ENCODE measurements at places on chromosomes 12 and 14.

DNA sequence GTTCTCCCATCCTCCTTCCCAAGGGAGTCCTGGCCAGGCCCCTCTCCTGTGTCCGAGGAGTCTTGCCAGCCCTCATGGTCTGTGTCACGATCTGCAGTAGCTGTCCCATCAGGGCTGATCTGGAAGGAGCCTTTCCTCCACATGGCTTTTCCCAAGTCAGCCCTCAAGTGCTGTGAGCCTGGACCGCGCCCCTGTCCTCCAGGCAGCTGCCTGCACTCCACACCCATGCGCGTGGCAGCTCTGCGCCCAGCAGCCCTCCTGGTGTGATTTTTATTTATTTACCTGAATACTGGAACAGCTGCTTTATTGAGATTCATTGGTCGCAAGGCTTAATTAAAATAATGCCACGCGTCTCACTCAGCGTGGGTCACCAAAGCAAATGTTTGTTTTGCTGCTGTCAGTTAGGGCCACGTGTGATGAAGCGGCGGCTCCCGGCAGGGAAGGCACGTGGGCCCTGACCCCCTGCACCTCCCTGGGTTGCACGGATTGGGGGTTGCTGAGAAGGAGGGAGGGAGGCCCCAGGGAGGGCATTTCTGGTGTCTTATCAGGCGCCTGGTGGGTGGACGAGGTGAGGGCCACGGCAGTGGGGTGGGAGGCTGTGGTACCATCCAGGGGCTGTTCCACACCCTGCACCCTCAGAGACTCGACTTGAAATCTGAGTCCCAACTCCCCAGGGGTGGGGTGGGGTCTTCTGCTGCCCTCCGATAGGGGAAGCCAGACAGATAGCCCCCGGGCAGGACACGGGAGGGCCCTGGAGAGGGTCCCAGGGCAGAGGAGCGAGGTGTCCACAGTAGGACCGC lies 206.3 kb upstream of the C14orf180 start:
- no peak for DNase-seq

- no peak for DNase-seq
Observed at GRCh38 chr12:116398193-116398592, 120.7 kb upstream of the MED13L start.

- DNase-seq = no peak
Observed at GRCh38 chr12:98821232-98821631, 176.1 kb downstream of the APAF1 start.

GRCh38 chr12:31999692-32000091 lies 40.5 kb downstream of the RESF1 start:
- no peak for DNase-seq

DNA sequence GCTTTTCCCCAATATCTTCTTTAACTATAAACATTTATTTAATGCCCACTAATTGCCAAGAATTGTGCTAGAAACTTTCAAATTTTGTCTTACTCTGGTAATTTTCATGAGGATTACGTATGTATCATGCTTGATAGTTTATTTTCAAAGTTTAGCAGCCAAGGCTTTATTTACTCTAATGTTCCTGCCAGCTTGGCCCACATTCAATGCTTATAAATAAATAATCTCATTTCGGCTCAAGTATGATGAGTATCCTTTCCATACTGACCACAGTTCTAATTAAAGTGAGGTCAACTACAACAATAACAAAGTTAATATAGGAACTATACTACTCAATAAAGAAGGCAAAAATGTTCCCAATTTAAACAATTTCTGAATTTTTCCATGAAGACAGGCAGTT lies 259.2 kb downstream of the MED13L start:
- DNase-seq = no peak

- DNase-seq = no peak
Observed at GRCh38 chr12:120125792-120126634, 9.5 kb upstream of the RAB35 start.
